ENCODE measurements at places on chromosomes 7 and 10.

DNA sequence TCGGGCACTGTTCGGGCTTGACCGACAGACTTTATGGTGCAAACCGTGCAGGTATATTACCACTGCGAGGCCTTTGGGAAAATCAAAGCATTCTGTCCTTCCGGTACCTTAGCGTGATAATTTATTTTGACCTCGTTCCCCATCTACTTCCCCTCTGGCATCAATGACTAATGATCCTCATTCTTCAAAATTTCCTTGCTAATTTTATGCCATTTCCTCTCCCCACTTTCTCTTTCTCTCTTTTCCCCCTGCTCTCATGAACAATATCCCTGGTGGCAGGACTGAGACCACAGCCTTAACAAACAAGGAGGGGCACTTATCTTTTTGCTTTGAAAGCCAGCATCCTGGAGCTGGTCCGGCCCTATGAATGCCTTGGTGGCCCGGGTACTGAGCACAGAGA, 210.6 kb downstream of the TCF7L2 start:
- no peak overlapping the region for H3K4me3 ChIP-seq
- no peaks in the 10 kb centered on the region for H3K4me1 ChIP-seq
- H3K27me3 ChIP-seq = no peaks in the 10 kb centered on the region
- no peak for DNase-seq
- H3K27ac ChIP-seq = no peak overlapping the region

DNA sequence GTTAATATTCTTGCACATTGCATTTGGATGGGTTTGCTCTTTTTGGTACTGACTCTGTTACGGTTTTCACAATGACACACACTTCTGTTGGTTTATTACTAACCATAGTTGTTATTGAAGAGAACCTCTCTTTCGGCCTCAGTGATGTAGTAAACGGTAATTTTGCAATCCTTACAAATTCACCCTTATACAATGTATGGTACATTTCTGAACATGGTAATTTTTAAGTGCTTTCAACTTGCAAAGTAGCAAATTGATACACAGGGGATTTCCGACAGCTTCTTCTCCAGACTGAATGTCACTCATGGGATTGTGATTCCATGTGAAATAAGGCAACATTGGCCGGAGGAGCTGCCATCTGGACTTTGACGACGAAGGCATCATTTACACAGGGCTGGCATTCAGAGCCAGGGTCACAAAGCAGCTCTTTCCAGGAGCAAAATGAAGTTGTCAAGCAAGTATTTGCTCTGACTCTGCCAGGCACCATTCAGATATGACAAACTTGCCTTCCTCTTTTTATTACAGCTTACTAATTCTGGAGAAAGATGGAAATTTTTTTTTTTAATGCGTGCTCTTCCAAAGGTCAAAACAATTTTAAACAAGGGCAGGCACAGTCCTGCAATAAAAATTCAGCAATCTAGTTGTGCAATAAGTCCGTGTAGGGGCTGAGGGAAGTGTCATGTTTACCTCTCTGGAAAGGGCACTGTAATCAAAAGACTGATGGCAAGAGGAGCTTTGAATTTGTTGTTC, 711.5 kb upstream of the C7orf33 start:
- no peak overlapping the region for H3K27ac ChIP-seq
- no peaks in the 10 kb centered on the region for H3K36me3 ChIP-seq

GRCh38 chr10:17792991-17793390, 16.2 kb upstream of the MRC1 start:
- H3K4me1 ChIP-seq = no peaks in the 10 kb centered on the region
- no peak overlapping the region for H3K4me3 ChIP-seq
- DNase-seq = no peak

GRCh38 chr7:150417863-150418262, 32.6 kb upstream of the GIMAP8 start:
- H3K27me3 ChIP-seq = no peaks in the 10 kb centered on the region
- DNase-seq = no peak
- H3K36me3 ChIP-seq = no peaks in the 10 kb centered on the region
- no peak overlapping the region for H3K4me3 ChIP-seq
- H3K27ac ChIP-seq = no peak overlapping the region
- peaks cover 3% of the 10 kb centered on the region for H3K4me1 ChIP-seq

DNA sequence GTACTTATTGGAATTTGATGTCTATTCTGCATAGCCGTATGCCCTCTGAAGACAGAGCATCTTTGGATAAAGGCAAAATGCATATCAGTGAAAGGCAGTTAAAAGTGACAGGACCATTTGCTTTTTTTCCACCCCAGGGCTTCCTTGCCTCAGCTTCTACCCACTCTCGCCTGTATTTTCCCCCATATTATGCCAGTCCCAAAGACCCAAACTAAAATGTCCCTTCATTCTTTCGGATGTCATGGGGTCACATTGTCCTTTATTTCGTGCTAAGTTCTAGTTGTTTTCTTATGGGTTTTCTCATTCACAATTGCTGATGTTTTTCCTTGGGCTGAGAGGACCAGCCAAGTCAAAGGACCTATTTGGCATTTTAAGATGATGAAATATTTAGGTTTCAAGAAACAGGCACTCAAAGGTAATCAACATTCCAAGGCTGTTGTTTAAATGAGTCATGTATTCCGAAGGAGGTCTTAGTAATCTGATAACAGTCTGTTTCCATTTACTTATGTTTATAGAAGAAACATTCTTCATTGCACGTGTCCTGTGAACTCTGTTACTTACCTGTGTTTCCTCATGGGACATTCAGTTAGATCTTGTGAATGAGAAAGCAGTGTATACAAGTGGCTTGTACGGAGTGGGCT, 74.1 kb downstream of the DNAH11 start:
- no peaks in the 10 kb centered on the region for H3K36me3 ChIP-seq
- no peak overlapping the region for H3K27ac ChIP-seq
- DNase-seq = no peak
- H3K4me3 ChIP-seq = no peak overlapping the region
- no peaks in the 10 kb centered on the region for H3K4me1 ChIP-seq
- H3K27me3 ChIP-seq = no peaks in the 10 kb centered on the region

GRCh38 chr7:44289341-44290251, 35.8 kb downstream of the CAMK2B start:
- DNase-seq = no peak
- H3K27me3 ChIP-seq = no peaks in the 10 kb centered on the region
- H3K4me1 ChIP-seq = no peaks in the 10 kb centered on the region
- no peak overlapping the region for H3K4me3 ChIP-seq

GRCh38 chr10:7567911-7568620, 98.7 kb downstream of the ITIH5 start:
- no peaks in the 10 kb centered on the region for H3K36me3 ChIP-seq
- no peak overlapping the region for H3K27ac ChIP-seq
- H3K4me1 ChIP-seq = no peaks in the 10 kb centered on the region
- no peak overlapping the region for H3K4me3 ChIP-seq
- no peak for DNase-seq

- no peak for DNase-seq
- no peaks in the 10 kb centered on the region for H3K27me3 ChIP-seq
- no peaks in the 10 kb centered on the region for H3K36me3 ChIP-seq
- no peaks in the 10 kb centered on the region for H3K4me1 ChIP-seq
Measured at GRCh38 chr10:121949049-121949448, 21.2 kb upstream of the ATE1 start.

DNA sequence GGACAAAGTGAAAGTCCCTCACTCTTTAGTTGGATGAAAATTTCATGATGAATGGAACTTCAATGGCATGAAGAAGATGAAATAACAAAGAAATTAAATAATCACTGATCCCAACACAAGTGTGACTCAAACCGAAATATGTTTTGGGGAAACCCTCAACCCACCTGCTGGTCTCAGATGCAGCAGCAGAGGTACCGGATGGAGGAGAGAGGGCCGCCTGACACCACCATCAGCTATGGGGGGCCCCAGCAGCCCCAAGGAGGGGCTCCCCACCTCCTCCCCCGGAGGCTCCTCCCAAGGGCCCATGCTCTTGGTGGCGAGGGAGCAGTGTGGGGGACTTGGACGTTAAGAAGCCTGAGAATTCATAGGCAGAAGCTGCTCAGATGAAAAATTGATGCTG, 137.2 kb upstream of the ADARB2 start:
- no peak overlapping the region for H3K4me3 ChIP-seq
- no peak overlapping the region for H3K27ac ChIP-seq
- DNase-seq = no peak

- no peak overlapping the region for H3K27ac ChIP-seq
- no peaks in the 10 kb centered on the region for H3K36me3 ChIP-seq
- H3K4me1 ChIP-seq = peaks cover 6% of the 10 kb centered on the region
- H3K4me3 ChIP-seq = no peak overlapping the region
Measured at GRCh38 chr10:22913474-22914092, 14.3 kb upstream of the ARMC3 start.

- no peaks in the 10 kb centered on the region for H3K27me3 ChIP-seq
- H3K36me3 ChIP-seq = no peaks in the 10 kb centered on the region
- H3K27ac ChIP-seq = no peak overlapping the region
- DNase-seq = no peak
Measured at GRCh38 chr7:44155191-44156185, 14.4 kb upstream of the MYL7 start.

DNA sequence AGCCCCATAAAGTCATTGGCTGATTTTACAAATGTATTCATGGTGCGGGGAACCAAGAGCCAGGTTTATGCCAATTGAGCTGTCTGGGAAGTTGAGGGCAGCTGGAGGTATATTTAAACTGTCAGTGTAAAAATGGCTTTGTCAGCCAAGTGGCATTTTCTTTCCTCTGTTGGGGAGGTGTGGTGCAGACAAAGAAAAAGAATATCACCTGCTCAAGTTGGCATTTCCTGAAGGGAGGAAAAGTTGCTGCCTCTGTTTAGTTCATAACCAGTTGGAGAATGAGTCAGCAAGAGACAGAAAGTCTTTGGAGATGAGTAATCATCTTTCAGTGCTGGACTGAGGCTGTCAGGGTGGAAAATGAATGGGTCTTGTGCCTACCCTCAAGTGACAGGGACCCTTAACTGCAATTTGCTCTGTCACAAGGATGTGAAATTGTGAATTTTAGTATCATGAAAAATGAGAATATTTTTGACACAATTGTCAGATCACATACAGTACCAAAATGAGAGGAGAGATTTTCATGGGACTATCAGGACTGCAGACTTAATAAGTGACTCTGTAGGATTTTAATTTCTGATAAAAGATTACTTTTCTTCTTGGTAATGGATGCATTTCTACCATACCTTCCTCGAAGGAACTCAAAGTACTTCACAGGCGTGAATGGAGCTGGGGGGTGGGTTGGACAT, 137.3 kb downstream of the ANLN start:
- H3K27ac ChIP-seq = no peak overlapping the region
- H3K27me3 ChIP-seq = no peaks in the 10 kb centered on the region
- DNase-seq = no peak
- H3K4me1 ChIP-seq = no peaks in the 10 kb centered on the region
- no peak overlapping the region for H3K4me3 ChIP-seq
- peaks cover 5% of the 10 kb centered on the region for H3K36me3 ChIP-seq

DNA sequence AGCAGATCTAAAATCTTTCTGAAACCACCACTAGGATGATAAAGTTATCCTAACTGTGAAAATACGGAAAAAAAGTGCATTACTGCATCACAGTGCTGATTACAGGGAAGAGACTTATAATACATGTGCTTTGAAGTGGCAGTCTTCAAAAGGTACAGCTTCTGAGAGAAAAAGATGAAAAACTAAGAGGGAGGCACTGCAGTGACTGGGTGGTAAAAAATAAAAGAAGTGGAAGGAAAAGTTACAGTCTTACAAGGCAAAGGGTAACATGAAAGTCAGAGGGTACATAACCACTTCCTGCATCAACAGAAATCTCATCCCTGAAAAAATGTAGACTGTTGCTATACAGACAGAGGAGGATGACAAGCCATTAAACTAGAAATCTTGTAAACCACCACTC, 465.3 kb downstream of the ACTR3B start:
- H3K4me1 ChIP-seq = no peaks in the 10 kb centered on the region
- H3K27ac ChIP-seq = no peak overlapping the region
- H3K36me3 ChIP-seq = no peaks in the 10 kb centered on the region
- no peak overlapping the region for H3K4me3 ChIP-seq
- H3K27me3 ChIP-seq = no peaks in the 10 kb centered on the region

GRCh38 chr10:117543225-117544003, 868 bp downstream of the EMX2 start:
- peaks cover 27% of the 10 kb centered on the region for H3K27me3 ChIP-seq
- no peaks in the 10 kb centered on the region for H3K4me1 ChIP-seq
- H3K4me3 ChIP-seq = no peak overlapping the region
- no peak overlapping the region for H3K27ac ChIP-seq
- H3K36me3 ChIP-seq = no peaks in the 10 kb centered on the region

GRCh38 chr7:95871075-95871848, 98.9 kb downstream of the DYNC1I1 start:
- H3K4me3 ChIP-seq = no peak overlapping the region
- no peaks in the 10 kb centered on the region for H3K27me3 ChIP-seq
- H3K36me3 ChIP-seq = no peaks in the 10 kb centered on the region
- no peaks in the 10 kb centered on the region for H3K4me1 ChIP-seq
- H3K27ac ChIP-seq = no peak overlapping the region

DNA sequence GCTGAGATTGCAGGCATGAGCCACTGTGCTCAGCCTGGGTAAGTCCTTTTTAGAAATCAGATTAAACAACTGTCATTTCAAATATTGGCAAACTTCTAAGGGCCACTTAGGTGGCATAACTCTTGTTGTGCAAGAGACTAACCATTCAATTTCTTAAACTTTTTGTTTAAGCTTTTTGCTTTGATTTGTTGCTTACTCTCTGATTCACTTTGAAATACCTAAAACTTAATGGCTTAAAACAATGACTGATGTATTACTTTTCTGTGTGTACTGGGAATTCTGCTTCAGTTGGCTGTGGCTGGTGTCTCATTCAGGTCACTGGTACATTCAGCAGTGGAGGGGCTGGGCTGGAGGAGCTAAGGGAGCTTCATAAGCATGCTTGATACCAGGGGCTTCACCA, 28.9 kb downstream of the ZNF25 start:
- no peak overlapping the region for H3K27ac ChIP-seq
- DNase-seq = no peak
- H3K4me1 ChIP-seq = no peaks in the 10 kb centered on the region

DNA sequence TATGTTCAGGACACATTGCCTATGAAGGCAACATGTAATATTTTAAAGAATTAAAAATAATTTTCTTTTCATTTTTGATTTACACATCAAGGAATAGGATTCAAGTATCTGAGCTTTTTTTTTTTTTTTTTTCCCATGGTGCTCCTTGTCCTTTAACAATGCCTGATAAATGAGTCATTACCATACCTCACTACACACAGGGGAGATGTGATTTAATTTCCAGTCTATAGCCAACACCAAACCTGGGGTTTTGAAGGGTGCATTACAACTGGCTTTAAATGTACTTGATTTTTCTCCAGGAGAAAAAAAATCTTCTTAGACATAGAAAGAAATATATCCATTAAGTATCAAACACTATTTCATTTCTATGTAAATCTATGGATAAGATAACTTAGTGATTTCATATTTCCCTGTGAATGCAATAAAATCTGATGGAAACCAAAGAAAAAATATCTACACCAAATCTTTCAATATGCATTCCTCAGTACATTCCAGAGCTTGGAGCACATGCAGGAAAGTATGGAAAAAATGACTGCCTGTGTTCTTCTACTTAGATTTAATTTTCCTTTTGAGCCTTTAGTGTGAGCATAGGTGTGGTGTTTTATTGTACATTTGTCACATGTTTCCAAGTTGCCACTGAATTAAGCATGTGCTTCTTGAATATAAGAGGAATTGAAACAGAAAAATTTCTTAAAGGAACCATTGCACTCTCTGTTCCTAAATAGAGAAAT, 204.8 kb upstream of the MEOX2 start:
- H3K27me3 ChIP-seq = no peaks in the 10 kb centered on the region
- H3K4me1 ChIP-seq = no peaks in the 10 kb centered on the region
- H3K4me3 ChIP-seq = no peak overlapping the region
- DNase-seq = no peak

Measured in naive thymus-derived CD4-positive, alpha-beta T cell (primary cell).